ENCODE measurements at places on chromosomes 6 and 20.

- DNase-seq = no peak
Measured at GRCh38 chr6:94099072-94099471, 679.7 kb upstream of the EPHA7 start.

- no peak for DNase-seq
Measured at GRCh38 chr6:42029062-42029685, 21.1 kb upstream of the TAF8 start.

DNA sequence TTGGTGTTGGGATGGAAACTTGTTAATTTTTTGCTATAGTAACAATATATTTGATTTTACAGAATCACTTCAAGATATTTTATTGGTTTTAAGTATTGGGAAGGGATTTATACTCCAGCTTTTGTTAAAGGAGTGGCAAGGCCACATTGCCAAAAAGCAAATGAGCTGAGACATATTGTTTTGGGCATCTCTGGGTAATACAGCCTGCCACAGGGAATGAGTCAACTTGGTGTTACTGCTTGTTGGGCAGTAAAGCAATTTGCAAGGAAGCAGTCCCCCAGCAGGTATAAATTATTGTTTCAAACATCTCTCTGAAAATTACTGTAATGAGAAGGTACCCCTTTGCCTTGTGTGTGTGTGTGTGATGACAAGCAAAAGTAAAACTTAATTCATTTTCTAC, 868.3 kb upstream of the FLRT3 start:
- DNase-seq = no peak

GRCh38 chr6:10415617-10416480, 975 bp upstream of the TFAP2A start:
- no peak for DNase-seq

GRCh38 chr20:58715801-58716475, 23.3 kb downstream of the NPEPL1 start:
- DNase-seq = no peak

All from stimulated activated CD8-positive, alpha-beta memory T cell treated with anti-CD3 and anti-CD28 coated beads, Interleukin-4, amount 100 ng/mL, for 1 hour (primary cell).